ENCODE measurements at places on chromosomes 1 and 21. TPM values are rescaled to one million over a fixed set of nuclear protein-coding genes. Genes with fewer than 3 reads are reported as not detected.

DNA sequence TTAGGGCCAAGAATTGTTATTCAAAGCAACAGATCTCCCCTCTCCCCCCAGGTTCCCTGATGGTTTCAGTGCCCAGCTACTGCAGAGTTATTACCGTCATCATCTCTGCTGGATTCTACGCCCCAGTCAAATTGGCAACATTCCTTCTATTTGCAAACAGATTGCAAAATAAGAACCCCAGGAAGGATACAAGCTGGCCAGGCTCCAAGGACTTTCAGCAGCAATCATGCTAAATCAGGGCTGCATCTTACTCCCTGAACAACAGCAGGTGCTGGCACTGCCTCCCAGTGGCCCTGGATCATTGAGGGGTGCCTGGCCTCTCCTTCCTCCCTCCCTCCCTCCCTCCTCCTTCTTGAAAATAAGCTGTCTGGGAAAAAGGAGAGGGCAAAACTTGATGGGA, 521.6 kb upstream of the BEND5 start:
- DNase-seq: no peak

DNA sequence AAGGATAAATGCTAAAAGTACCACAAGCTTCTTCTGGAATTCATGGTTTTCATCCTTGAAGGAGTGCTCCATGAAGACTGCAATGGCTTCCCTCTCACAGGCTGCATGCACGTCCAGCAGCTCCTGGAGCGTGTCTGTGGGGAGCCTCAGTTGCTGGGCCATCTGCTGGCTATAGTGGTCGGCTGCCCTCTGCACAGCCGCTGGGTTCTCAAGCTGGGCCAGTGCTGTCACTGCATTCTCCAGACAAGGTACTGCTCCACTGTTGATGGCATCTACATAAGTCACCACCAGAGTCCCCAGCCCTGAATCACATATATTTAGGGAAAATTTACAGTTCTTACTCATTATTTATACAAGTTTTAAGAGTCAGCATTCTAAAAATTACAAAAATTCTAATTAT, 8.7 kb downstream of the GBP4 start:
- no peak for DNase-seq

FAM177B gene
- 0.20 TPM for total RNA-seq

DNA sequence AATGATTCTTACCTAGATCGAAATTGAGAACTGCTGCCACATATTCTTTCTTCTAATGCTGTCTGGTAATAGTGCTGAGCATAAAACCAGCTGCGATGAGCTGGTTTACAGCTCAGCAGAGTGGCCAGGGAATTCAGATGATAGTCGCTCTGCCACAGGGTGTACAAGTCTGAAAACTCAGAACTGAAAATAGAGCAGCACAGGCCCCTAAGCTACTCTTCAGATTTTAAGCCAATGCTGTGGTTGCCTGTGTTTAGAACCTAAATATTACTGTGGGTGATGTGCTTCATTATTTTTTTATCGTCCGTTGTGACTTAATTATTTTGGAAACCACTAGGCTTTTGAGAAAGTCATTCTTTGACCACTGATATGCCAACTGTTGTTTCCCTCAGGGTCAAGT, 152.0 kb downstream of the ADGRL4 start:
- no peak for DNase-seq

- DNase-seq: peak; percentile 65
Observed at GRCh38 chr1:11522400-11523235, 43.7 kb downstream of the DISP3 start.

GRCh38 chr21:35476621-35477395, 427.7 kb upstream of the RUNX1 start:
- DNase-seq: no peak

KMO gene
- total RNA-seq: 19.0 TPM

DNA sequence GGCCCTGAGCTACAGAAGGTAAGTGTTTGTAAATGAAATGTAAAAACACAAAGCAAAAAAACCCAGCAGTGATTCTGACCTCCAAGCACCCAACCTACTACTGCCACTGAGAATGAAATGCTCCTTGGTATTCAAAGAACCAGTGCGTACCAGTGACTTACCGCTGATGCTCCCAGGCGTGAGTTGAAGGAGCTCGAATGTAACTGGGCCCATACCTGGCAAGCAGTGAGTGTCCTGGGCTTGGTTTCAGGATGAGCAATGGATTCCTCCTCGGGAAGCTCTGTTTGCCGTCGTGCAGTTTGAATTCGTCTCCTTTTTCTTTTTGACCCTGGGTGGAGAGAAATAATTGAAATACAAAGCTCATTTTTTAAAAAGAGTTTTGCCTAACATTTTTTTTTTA, 121.9 kb downstream of the ATG4C start:
- no peak for DNase-seq

DNA sequence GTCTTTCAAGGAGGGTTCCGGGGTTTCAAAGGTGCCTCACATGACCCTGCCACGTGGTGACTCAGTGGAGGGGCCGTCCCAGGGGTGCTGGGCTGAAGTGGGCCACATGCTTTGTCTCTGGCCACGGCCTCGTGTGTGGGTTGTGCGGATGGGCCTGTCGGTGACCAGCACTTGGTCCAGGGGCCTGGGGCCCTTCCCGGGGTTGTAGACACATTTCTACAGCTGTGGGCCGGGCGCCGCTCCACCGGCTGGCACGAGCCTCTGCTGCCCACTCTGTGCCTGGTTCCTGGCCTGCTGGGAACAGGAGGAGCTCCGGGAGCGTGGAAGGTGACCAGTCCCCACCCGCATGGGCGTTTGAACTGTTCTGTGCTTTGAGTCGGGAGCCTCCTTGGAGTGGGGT, 75.4 kb upstream of the TTC34 start:
- DNase-seq: no peak

- no peak for DNase-seq
Observed at GRCh38 chr21:36701756-36702621, 3.1 kb downstream of the SIM2 start.

DNA sequence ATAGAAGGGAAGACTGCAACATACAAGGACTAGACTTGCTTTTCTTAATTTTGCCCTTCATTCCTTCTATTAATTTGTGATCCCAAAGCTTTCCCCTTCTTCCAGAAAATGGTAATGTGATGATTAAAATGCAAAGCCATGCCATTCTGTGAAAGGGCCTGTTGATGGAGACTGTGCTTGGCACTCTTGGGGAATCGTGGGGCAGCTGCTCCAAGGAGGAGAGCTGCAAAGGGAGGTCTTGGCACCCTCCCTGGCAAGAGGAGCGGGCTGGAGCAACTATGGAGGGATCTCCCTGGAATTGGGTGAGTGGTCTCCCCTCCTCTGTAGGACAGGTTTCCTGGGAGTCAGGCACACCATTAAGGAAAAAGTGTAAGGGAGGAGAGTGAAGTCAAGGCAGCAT, 16.6 kb downstream of the CACNA1S start:
- no peak for DNase-seq

DNA sequence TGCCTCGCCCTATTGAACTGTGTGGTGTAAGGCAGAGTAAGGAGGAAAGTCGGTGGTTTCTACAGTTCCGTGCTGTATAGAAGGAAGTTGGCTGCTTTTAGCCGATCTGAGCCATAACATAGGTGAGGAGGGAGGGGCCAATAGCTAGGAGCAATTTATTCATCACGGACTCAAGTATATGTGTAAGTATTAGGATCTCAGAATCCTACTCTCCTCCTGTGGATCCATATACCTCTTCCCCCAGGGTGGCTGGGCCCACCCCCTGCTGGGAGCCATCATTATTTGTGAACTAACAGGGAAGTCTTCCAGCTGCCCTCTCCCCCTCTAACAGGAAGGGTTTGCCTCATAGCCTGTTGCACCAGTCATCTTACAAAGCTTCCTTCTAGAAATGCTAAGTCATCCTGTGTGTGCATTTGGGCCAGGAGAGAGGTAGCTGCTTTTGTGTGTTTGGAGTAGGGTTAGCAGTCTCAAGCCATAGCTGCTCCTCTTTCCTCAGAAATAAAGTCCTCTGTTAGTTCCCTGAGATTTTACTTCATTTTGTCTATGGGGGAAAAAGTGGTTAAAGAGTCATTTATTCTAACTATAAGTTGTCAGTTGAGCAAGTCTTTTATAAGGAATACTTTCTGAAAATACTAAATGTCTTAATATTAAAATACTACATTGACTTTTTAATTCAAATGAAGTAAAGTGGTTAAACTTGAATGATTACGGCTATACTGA, 14.9 kb upstream of the CENPS start:
- DNase-seq: no peak

SELL gene
- total RNA-seq: 12.1 TPM

DNA sequence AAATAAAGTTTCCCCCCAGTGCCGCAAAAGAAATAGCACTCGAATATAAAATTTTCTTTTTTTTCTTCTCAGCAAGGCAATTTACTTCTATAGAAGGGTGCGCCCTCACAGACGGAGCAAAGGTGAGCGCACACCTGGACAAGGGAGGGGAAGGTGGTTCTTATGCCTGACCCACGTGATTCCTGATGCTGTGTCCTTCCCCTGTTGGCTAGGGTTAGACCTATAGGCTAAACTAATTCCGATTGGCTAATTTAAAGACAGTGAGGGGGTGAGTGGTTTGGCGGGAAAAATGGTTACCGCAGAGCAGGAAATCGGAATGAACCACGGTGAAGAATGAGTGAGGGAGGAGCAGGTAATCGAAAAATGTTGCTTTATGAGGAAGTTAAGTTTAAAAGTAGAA, 607 bp upstream of the FAAH start:
- DNase-seq: no peak

NPHS2 gene
- total RNA-seq: not detected

DNA sequence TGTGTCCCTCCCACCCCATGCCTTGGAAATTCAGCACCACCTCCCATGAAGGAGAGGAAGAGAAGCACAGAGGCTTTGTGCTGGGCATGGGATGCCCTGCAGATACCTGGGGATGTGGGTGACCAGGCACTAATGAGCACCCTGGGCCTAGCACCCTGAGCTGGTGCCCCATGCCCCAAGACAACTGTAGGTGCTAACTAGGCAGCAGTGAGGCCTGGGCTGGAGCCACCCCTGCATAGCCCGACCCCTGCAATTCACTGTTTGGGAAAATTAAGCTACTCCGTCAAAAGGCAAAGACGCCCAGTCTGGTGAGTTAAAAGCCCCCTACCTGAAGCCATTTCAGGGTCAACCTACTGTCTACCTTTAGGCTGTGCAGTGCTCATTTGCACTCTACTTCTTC, 5.4 kb downstream of the KCNA2 start:
- DNase-seq: no peak

- DNase-seq: no peak
Observed at GRCh38 chr1:39666772-39667171, 5.1 kb downstream of the NT5C1A start.

DNA sequence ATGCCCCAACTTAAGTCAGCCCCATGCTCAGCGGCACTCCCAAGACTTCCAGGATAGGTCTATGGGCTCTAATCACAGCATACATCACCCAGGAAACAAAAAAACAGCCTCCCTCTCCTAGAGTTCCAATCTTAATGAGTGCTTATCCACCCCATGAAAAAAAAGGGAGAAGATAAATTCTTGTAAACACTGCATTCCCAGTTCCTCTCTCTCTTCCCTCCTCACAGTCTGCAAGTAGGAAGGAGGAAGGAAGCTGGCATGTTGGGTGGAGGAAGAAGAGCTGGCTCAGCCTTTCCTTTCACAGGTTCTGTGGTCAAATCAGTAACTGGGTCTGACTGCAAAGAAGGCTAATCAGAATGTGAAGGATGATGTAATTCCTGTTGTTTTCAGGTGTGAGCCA, 69.9 kb upstream of the ZC3H11B start:
- DNase-seq: no peak

APCS gene
- total RNA-seq: not detected

ANKRD34A gene
- 0.69 TPM for total RNA-seq

GRCh38 chr1:167148421-167148820, 54.5 kb downstream of the STYXL2 start:
- no peak for DNase-seq

- no peak for DNase-seq
Observed at GRCh38 chr1:85654066-85654782, 54.0 kb downstream of the ZNHIT6 start.

LYPD8 gene
- not detected for total RNA-seq

DNA sequence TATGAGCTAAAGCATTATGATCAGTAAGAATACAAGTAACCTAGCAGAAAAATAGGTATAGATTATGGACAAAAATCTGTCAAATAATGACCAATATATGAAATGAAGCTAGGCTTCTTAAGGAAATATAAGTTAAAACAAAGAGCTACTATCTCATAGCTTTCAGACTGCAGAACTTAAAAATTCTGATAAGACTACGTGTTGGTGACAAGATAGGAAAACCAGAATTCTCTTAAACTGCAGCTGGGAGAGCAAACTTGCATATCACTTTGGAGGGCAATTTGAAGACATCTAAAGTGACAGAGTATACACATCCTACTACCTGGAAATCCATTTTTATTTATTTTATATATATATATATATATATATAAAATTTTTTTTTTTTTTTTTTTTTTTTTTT, 65.5 kb downstream of the LTN1 start:
- no peak for DNase-seq

- DNase-seq: no peak
Observed at GRCh38 chr1:202213361-202214088, 19.9 kb downstream of the LGR6 start.

GRCh38 chr1:30417001-30417700, 306.2 kb downstream of the MATN1 start:
- peak; percentile 46 for DNase-seq

ARHGEF11 gene
- total RNA-seq: 41.1 TPM

DNA sequence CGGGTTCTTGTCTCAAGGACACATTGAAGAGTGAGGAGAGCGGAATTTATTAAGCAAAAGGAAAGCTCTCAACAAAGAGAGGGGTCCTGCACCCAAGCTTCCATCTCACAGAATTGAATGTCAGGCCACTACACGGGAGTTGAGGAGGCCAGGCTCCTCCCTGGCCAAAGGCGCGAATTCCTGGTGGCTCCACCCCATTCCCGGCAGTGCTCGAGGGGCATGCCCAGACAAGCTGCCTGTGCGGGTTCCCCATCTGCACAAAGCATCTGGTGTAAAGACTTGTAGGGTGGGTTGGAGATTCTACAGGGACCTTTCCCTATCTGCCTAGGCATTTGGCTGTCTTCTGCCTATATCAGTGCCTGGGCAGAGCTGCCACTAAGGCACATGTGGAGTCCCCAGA, 648.5 kb upstream of the PKN2 start:
- no peak for DNase-seq

PPFIA4 gene
- 1.3 TPM for total RNA-seq

GRCh38 chr1:226736908-226737818, 1.9 kb downstream of the ITPKB start:
- DNase-seq: peak; percentile 74

DNA sequence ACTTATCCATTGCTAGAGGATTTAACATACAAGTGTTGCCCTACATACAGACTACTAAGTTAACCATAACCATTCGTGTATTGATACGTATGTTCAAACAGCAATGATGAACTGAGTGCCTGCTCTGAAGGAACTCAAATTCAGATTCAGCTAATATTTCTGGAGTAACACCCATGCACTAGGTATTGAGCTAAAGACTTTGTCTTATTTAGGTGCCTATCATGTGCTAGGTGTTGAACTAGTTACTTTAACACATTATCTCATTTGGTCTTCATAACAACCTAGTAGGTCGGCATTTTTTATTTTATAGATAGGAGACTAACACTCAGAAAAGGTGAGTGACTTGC, 160.0 kb downstream of the LTN1 start:
- no peak for DNase-seq
